GM23338 (cell line): ENCODE measurements at places on chromosomes 7 and 10.
A peak's percentile ranks its signal among the peaks of the same experiment; 100 is the strongest.

DNA sequence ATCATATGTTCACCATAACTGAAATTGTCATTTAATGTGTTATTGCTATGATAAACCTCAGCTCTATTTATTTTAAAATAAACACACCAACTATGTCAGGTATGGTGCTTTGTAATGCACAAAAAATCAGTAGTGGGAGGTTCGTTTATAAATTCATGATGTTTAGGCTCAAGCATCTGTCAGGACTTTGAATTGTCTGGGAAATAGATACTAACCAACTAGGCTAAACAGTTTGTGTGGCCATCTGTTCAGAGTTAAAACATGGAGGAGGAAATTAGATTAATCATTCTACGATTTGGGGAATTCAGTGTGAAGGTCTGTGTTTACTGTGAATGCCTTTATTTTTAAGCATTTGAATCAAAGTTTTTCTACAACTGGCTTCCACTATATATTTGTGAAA lies 212.6 kb upstream of the FZD8 start:
- DNase-seq, result no peak

DNA sequence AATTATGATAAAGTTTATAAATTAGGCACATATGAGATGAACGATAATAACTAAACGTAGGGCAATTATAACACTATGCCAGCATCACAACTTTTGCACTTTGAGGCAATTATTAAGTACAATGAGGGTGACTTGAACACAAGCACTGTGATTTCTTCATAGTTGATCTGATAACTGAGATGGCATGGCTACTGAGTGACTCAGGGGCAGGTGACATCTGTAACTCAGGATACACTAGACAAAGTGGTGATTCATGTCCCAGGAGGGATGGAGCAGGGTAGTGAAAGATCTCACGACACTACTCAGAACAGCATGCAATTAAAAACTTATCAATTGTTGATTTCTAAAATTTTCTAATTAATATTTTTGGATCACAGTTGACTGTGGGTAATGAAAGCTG lies 98.3 kb upstream of the ARHGAP21 start:
- no peak for DNase-seq

- DNase-seq, result no peak
Measured at GRCh38 chr10:112912410-112912928, 37.6 kb upstream of the TCF7L2 start.

- DNase-seq, result no peak
Measured at GRCh38 chr10:124032971-124033886, 60.2 kb downstream of the CHST15 start.

DNA sequence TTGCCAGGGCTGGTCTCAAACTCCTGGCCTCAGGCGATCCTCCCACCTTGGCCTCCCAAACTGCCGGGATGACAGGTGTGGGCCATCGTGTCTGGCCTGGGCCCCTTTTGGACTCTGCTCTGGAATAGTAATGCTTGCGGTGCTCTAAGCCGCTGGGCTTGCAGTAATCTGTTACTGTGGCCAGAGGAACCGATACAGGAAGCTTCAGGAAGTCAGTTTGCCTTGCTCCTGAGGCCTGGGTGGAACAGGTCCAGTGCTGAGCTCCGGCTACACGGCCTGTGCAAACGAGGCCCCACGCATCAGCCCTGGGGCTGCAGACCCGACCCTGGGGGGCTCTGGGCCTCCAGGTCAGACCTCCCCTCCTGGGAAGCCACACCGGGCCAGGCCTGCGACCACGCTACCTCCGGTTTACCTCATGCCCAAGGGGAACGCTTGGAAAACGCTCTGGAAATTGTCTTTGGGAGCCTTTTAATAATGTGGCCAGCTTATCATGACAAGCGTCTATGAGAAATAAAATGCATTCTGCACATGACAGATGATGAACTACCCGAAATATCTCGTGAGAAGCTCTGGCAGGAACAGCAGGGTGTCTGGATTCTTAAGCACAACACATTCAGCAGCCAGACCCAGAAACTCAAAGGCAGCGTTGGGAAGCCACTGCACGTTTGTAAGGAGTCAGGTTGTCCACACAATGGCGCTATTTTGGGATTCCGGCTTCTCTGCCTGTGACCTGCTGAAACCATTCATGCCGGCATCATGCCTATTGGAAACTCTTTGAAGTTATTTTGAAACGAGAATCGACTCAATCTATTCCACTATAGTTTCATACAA lies 10.1 kb upstream of the ADAP1 start:
- peak; percentile 80 for DNase-seq

DNA sequence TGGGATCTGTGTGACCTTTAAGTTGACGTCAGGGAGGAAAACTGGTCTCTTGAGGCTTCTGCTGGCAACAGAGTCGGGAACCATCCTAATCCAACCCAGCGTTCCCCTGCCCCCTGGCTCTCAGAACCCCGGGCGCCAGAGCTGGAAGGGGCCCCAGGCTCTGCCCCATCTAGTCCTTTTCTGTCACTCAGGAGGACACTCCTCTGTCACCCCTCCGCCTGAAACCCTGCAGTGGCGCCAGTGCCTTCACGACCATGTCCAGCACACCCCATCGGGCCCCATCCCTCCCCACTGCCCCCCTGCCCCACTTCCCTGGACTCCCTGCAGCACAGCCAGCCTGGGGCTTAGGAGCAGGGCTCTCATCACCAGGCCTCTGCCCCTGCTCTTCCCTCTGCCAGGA lies 39.1 kb downstream of the COL13A1 start:
- no peak for DNase-seq

GRCh38 chr7:129617178-129617577 lies 5.7 kb downstream of the NRF1 start:
- no peak for DNase-seq

GRCh38 chr10:48287417-48288391 lies 13.2 kb upstream of the FRMPD2 start:
- DNase-seq, result no peak

DNA sequence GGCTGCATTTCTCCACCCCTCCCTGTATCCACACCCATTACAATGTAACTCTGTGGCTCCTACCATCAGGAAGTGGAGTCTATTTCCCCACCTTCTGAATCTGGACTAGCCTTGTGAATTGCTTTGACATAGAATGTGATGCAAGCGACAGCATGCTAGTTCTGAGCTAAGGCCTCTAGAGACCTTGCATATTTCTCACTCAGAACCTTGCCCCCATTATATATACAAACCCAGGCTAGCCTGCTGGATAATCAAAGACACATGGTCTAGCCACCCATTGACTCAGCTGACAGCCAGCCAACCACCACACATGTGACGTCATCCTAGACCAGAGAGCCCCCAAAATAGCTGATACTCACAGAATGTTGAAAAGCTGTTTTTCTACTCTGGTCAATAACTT lies 77.9 kb downstream of the CCDC71L start:
- no peak for DNase-seq

DNA sequence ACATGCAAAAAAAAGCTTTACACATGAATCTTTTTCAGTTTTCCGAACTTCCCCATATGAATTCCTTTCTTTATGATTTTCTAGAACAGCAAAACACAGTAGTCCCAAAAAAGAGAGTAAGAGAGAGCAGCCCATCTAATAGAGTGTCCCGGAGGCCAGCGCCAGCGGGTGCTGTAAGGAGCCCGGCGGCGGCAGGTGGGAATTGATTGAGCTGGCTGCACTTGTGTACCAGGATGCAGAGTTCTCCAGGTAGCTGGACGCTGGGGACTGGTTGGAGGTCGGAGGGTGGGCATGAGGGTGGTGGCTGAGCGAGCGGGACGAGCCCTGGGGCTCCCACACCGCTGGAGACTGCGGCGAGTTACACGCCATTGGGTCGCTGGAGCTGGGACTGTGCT lies 4.0 kb downstream of the DLX5 start:
- DNase-seq, result peak; percentile 63

- no peak for DNase-seq
Measured at GRCh38 chr7:38052786-38053185, 125.3 kb upstream of the STARD3NL start.

GRCh38 chr7:28042721-28043120 lies 137.9 kb downstream of the JAZF1 start:
- no peak for DNase-seq

DNA sequence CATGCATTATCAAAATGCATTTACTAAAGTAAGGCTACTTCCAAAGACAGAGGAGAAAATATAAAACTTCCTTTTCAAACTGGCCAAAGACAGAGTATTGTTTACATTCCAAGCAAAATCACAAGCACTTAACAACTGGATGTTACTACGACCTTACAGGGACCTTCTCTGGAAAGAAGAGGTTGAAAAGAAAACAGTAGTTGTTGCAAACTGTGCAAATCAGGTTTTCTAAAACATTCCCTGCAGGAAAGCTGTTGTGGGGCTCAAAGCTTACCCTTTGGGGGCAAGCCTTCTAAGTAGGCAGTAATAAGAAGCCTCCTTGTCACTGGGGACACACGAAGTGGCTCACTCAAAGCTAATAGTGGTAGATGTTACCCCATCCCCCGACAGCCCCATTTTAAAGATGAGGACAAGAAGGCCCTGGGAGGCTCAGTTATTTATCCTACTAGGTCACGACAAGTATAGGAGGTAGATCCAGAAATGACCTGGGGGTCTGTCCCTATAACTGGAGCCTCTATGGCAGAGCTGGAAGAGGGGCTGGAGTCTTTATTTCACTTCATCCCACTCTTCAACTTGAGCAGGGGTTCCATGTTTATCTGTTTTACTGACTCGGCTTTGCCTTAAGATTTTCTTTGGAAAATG lies 46.6 kb downstream of the ATXN7L1 start:
- DNase-seq, result no peak

GRCh38 chr10:122468307-122468925 lies 7.1 kb downstream of the HTRA1 start:
- DNase-seq, result no peak
